ENCODE measurements at places on chromosomes 12 and 14.

DNA sequence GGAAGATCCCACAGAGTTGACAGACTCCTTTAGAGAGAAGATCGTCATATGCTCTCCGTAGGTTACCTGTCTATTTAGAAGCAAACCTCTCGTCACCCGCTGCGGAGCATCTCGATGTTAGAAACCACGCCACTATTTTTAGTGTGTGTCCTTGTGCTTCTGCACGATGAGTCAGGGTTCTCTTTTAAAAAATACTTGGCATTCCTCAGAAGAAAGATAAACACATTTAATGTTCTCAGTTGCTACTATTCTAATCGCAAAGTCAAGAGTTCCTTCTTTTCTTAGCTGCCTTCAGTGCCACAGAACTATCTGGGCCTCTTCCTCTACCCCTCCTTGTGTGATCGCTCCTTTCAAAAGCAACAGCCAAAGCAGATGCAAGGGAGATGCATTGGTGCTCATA is 192.4 kb downstream of the PELI2 start:
- DNase-seq, result no peak

GRCh38 chr14:104356020-104356737 is 217.8 kb downstream of the KIF26A start:
- DNase-seq, result no peak

- no peak for DNase-seq
Measured at GRCh38 chr12:76275511-76276093, 72.6 kb downstream of the BBS10 start.

GRCh38 chr12:27549801-27550652 is 26.0 kb downstream of the PPFIBP1 start:
- no peak for DNase-seq

- DNase-seq, result no peak
Measured at GRCh38 chr12:24996820-24997219, 47.9 kb upstream of the BCAT1 start.

DNA sequence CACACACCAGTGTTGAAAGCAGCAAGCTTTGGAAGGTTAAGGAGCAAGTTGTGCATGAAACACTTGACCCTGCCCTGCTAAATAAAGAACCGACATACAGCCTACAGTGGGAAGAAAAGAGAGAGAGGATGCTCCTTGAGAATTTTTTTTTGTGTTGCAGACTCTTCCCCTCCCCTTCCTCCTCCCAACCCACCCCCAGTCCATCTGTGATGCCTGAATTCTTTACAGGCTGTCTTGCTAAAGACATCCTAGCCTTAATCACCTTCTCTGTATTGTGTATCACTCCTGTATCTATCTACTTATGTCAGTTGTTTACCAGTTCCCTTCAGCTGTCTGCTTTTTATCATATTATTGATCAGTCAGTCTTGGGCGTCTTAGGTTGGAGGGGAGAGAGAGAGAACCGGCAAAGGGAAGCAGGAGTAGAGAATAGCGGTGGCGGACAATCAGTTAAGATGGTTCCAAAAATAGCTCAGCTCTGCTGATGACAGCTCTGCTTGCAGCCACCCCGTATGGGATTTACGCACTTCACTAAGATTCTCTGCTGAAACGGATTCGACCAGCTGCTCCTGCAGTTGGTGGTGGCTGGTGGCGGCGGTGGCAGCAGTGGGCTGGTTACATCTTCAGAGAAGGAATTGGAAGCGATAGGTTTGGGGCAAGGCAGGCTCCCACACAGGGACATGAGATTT is 664.7 kb downstream of the NRXN3 start:
- no peak for DNase-seq

GRCh38 chr12:121799156-121799841 is 4.5 kb upstream of the SETD1B start:
- peak; percentile 67 for DNase-seq

DNA sequence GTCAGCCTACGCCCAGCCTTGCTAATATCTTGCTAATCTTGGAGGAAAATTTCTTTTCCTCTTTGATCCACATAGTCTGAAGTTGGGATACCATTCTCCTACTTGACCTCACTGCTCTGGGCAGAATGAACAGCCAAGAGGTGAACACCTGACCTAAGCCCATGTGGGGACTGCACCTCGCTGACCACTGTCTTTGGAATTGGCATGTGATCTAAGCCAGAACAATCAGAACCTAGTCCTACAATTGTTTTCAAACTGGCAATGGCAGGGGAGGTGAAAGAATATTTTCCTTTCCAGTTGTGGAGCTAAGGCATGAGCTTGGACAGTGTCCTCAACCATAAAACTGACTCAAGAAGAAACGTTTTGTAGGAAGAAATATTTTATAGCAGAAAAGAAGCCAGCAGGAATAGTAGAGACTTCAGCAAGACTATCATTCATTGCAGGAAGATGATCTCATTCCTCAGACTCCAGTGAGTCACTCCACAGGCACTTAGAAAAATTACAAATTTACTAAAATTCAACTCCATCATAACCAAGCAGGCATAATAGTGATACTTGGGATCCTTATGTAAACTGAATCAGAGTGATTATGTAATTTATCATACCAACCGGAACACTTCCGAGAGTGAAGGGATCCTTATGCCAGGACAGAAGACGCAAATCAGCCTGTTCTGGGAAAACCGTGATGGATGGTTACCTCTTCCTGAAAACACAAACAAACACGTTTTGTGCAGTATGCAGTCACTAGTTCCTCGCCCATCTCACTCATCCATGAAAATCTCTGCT is 14.7 kb downstream of the PTPRO start:
- DNase-seq, result no peak

DNA sequence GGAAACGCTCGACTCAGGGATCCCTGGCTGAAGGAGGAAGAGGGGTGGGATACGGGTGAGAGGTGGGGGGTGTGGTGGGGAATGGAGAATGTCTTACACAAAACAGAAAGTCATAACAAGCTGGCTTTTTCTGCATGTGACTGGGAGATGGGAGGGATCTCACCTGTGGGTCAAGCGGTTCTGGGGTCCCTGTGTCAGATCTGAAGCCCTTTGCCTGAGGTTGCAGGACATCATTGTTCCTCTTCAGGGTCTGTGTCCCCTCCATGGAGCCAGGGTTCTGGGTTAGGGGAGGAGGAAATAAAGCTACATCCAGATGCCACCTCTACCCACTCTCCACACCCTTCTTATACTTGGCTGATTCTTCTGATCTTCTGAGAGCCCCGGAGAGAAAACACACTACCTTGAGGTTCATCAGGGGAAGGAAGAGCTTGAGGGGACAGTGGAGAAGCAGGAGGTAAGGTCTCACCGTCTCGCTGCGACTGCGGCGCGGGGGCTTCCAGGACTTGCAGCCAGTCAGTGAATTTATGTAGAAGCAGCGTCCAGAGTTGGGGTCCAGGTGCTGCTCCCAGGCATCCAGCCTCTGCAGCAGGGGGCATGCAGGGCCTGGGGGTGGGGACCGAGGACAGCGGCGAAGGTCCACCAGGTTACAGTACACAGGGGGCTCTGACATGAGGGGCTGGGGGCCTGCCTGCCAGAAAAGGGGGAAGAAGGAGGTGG is 2.5 kb downstream of the ARHGAP9 start:
- DNase-seq, result peak; percentile 30

- DNase-seq, result no peak
Measured at GRCh38 chr14:70902184-70902583, 5.1 kb upstream of the PCNX1 start.

DNA sequence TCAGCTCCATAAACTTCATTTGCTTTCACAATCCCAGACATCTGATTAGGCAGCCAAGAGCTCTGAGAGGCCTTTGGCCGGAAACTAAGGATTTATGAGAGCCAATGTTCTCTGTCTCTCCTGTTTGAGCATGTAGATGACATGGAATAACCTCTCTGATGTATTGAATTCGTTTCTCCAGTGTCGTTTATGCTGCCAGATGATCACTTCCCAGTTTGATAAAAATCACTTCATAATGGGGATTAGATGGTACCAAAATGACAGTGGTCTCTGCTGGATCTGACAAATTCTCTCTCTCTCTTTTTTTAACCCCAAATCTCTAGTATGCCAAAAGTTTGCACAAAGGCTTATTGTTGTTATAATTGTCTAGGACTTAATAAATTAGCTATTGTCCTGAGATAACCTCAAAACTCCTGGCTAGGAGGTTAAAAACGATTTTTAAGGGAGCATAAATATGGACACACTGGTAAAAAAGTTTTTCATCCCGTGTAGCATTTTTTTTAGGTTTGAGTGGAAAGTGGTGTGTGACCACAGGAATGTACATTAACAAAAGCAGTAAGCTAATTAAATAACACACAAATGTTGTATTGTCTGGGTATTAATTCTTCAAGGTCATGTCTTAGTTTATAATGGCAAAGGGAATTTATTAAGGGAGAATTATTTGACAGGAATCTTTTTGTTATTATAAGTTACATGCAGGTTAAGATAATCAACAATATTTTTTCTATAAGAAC is 82.6 kb upstream of the USP44 start:
- no peak for DNase-seq

GRCh38 chr12:52416795-52417194 is 10.7 kb upstream of the KRT82 start:
- DNase-seq, result no peak

- DNase-seq, result no peak
Measured at GRCh38 chr12:105721051-105721825, 390.7 kb downstream of the C12orf75 start.

GRCh38 chr12:13369474-13370056 is 173.0 kb downstream of the EMP1 start:
- DNase-seq, result no peak

- DNase-seq, result no peak
Measured at GRCh38 chr14:100842799-100843198, 16.9 kb downstream of the MEG3 start.

DNA sequence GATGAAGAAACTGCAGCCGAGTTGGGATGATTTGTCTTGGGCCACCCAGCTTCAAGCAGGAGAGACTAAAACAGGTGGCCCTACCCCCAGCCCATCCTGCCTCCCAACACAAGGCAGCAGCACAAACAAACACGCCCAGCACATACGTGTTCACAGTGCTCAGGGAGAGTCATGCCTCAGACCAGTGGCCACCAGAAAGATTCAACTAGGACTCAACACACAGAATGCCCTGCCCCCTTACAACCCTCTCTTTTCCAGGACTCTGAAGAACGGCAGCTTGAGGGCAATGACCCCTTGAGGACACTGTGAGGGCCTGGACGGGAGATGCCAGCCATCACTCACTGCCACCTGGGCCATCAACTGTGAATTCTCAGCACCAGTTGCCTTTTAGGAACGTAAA is 75.0 kb downstream of the NT5DC3 start:
- no peak for DNase-seq

DNA sequence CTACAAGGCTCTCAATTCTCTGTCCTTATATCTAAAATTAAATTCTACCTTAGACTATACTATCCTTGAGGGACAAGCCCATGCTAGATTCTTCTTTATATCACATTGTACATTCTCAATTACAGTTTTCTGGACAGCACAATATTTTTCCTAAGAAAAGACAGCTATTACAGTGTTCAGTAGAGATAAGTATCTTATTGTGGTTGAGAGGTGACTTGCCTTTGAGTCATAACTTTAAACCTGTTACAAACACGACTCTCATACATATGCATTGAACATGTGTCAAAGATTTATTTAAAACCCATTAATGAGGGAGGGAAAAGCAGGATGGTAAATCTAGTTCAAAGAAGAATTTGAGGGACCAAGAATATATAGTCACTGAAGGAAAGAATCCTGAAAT is 61.1 kb downstream of the TPH2 start:
- no peak for DNase-seq

- DNase-seq, result no peak
Measured at GRCh38 chr12:10454531-10454930, 1.4 kb upstream of the KLRC1 start.

DNA sequence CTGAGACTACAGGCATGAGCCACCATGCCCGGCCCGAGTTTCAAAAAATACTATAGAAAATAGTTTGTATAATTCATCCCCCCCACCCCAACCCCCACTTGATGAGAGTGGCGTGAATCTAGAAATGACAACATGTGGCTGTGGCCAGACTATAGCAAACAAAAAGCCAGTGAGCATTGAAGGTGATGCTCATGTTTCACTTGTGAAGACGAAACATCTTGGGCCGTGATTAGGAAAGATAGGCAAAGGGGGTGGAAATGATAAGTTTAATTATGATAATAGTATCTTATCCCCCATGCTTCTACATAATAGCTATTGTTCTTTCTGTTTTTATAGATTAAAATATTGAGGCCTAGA is 8.5 kb downstream of the BORCS5 start:
- DNase-seq, result no peak

DNA sequence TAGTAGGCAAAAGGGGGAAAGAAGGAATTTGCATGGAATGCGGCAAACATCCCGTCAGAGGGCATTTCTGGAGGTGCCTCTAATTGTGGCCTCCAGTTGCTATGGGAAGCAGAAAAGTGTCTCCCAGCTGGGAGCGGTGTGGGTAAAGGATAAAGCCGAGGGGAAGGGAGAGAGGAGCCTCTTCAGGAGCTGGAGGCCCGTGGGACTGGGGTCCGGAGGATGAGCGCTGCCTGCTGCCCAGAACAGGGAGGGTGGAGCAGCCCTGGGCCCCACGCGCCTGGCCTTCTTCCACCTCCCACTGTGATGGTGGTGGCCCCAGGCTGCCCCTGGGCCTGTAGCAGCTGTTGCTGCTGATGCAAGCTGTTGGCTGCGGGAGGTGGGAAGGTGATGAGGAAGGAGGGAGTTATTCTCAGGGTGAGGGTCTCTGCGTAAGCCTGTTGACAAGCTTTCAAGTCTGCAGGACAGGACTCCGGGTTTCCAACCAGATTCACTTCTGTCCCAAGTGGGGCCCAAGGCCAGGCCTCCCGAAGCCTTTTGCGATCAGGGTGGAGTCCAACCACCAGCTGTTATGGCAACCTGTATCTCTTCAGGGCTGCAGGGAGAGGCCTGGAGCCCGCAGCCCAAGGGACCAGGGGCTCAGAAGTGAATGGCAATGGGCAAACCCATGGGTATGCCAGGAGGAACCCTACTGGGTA is 19.1 kb upstream of the PGF start:
- no peak for DNase-seq

DNA sequence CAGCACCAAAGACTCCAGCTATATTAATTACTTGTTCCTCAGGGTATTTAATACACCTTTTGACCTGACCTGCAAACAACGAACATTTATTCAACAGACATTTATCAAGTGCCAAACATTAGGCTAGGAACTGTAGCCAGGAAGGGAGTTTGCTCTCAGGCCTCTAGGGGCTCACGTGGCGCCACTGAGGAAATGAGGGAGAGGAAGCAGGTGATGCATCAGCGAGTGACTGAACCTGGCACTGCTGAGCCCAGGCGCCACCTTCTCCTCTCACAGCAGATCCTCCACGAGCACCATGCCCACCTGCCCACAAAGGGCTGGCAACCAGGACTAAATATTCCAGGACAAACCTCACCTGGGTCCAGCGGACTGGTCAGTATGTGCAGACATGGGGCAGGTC is 50.2 kb downstream of the SETD3 start:
- DNase-seq, result peak; percentile 18

GRCh38 chr12:11746024-11746771 is 96.7 kb downstream of the ETV6 start:
- no peak for DNase-seq

GRCh38 chr12:66699738-66700482 is 21.0 kb upstream of the GRIP1 start:
- no peak for DNase-seq

DNA sequence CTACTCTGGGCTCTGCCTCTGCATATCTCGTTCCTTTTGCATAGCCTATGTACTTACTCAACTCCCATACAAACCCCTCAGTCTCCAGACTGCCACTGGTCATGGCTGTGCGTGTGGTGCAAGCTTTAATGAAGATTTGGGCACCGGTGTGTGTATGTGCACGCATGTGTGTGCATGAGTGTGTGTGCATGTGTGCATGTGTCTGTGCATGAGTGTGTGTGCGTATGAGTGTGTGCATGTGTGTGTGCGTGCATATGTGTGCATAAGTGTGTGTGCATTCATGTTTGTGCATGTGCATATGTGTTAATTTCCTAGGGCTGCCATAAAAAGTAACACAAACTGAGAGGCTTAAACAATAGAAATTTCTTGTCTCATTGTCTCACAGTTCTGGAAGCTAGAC is 17.1 kb upstream of the TBPL2 start:
- DNase-seq, result no peak
